GF-D8 (cell line): ENCODE measurements at places on chromosomes 4 and X.

- no peak for DNase-seq
Measured at GRCh38 chrX:139762400-139763183, 54.6 kb upstream of the MCF2 start.

DNA sequence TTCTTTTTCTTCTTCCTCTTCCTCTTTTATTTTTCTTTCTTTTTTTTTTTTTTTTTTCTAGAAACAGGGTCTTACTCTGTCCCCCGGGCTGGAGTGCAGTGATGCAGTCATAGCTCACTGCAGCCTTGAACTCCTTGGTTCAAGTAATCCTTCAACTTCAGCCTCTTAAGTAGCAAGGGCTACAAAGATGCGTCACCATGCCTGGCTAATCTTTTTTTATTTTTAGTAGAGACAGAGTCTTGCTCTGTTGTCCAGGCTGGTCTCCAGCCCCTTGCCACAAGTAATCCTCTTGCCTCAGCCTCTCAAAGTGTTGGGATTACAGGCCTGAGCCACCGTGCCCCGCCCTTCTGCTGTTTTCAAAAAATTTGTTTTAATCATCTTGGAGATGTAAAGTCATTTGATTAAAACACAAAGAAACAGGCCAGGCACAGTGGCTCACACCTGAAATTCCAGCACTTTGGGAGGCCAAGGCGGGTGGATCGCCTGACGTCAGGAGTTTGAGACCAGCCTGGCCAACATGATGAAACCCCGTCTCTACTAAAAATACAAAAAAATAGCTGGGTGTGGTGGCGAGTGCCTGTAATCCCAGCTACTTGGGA, 28.1 kb downstream of the SYNPO2 start:
- DNase-seq: no peak

DNA sequence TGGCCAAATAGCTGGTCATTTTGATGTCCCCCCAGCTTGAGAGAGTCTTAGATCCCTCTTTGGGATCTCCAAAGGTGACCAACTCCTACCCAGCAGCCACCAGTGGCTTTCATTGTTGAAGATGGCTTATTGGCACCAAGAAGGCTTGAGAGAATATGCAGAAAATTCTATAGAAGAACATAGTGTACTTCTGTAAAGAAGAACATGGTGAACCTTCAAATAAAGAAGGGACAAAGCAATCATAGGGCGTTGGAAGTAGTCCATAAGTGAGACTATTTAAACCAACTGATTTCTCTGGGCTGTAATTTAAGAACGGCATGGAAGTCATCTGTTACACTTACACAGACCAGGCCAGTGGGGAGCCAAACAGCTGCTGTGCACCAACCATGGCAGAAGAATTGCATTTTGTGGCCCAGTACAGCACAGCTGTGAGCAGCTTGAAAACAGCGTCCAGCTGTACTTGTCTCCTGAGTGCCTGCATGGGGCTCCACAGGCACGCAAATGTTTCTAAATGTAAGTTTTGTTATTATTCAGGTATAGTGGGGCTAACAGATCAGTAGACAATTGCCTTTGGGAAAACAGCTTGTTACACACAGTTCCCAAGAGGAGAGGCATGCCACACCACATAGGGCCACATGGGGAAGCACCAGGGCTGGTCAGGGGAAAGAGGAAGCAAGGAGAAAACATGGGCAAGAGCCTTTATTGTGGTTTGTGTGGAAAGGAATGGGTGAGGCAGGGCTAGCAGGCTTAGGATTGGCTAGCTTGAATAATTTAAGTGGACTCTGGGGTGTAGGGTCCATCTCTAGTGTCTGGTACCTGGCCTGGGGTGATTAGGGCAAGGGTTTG, 125.0 kb downstream of the ARHGAP6 start:
- DNase-seq: no peak

DNA sequence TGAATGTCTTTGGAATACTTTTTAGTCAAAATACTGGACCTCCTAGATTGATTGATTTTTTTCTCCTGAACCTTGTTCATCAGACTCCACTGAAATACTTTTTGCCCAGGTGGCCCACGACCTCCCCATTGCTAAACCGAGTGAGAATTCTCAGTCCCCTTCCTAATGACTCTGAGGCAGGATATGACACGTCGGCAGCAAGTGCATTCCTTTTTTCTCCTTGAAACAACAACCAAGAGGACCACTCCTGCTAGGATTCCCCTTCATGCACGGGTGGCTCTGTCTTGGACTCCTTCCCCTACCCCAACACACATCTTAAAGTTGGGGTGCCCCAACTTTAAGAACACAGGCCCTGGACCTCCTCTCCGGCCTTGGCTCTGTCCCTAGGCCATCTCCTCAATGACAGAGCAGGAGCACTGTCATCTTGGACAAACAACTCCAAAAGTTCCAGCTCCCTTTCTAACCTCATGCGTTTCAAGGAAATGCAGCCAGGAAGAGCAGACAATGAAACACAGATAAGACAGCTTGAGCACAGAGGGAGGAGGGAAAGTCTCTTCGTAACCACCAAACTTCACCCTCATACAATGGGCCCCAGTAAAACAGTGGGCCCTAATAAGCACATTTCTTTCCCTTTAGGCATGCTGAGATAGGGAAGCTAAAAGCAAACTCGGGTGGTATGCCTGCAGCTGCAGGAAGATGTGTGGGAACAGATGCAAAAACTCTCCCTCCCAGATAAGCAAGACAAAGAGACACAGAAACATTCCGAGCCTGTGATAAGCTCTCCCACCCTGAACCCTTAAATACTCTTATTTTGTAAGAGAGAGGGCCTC, 33.9 kb downstream of the ZBTB49 start:
- no peak for DNase-seq

- no peak for DNase-seq
Measured at GRCh38 chr4:33160126-33160525, 2440.0 kb downstream of the PCDH7 start.

GRCh38 chr4:27861802-27862201, 1001.2 kb downstream of the STIM2 start:
- DNase-seq: no peak

DNA sequence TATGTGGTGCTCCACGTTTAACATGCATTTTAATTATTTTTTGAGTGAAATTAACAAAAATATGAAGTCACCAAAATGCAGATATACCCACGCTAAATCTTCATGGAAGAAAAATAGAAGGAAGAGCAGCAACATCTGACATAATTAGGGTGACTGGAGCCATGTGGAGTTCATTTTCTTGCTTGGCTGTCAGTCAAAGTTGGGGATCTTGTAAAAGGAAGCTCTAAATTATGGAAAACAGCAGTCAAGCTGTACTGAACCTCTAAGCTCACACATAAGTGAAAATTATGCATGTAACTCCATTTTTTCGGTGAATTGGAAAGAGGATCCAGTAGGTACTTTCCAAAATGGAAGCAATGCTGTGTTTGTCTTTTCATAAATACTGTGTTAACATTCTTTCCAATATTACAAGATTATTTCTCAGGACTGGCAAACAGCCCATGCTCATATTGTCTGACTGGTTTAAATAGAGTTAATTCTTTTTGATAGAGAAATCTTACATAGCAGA, 9.7 kb upstream of the PDGFC start:
- DNase-seq: no peak

DNA sequence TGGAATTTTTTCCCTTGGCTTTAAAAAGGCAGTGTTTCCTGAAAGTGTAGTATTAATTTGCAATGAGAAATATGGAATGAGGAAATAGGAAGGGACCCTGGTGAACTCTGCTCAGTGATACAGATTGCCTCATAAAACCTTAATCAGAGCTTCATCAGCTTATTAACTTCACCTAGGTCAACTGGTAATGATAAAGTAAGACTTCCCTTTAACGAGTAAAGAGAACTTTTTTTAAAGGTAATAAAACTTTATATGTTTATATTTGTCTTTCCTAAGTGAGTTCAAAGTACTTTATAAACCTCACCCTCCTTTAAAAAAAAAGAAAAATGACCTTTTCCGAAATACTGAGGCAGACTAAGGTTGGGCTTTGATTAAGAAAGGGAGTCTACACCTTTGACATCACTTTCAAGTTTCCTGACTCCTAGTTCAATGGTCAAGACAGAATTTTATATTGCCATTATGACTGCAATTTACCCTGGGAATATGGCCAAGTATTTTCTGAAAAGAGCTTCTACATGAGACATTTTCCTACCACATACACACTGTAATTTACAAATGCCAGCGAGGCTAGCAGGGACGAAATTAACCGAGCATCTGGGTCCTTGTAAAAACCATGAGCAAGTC, 706.3 kb upstream of the TENM3 start:
- DNase-seq: no peak

GRCh38 chr4:120769227-120769626, 153.3 kb downstream of the PRDM5 start:
- DNase-seq: no peak

GRCh38 chrX:24990535-24990934, 25.2 kb downstream of the ARX start:
- no peak for DNase-seq

- no peak for DNase-seq
Measured at GRCh38 chrX:154452823-154453222, 5.3 kb upstream of the PLXNA3 start.

DNA sequence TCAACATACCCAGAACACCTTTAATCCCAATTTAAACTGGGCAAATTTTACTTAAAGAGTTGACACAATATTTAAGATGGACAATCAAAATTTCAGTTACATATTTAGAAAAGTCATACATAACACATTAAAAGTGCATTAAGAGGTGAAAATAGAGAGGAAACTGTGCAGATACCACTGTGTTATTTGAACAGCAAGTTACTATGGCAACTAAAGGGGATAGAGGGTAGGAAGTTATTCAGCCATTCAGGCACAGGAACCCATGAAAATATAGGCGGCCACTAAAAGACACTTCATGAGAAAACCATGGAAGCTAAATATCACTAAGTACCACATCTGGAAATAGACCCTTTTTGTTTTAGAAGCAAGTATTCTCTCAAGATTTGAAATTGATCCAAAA, 75.1 kb downstream of the PDGFC start:
- no peak for DNase-seq

- DNase-seq: no peak
Measured at GRCh38 chr4:171594293-171594692, 218.9 kb upstream of the GALNTL6 start.

GRCh38 chr4:44760142-44760898, 34.0 kb upstream of the GNPDA2 start:
- no peak for DNase-seq

GRCh38 chrX:49133759-49134158, 10.2 kb upstream of the GPKOW start:
- DNase-seq: no peak

DNA sequence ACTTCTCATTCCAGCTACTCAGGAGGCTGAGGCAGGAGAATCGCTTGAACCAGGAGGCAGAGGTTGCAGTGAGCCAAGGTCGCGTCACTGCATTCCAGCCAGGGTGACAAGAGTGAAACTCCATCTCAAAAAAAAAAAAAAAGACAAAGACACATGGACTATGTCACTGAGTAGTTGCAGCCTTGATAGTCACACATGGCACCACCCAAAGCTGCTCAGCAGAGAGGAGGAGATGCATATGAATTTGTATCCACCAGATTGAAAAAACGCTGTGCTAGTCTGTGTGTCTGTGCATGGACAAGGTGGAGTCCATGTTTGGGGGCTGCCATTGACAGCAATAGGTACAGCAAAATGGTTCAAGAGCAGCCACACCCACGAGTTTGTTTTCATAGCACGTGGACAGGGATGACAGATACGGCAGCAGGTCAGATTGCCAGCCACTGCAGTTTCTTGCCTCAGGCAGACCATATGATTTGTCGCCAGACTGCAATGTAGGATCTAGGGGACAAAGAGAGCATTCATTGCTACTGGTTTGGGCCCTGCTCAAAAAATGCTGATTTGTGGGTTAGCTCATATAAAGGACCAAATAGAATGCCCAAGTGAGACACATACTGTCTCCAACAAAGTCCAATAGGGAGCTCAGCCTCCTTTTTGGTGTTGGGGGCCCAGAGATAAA, 89.9 kb downstream of the CEP135 start:
- no peak for DNase-seq

DNA sequence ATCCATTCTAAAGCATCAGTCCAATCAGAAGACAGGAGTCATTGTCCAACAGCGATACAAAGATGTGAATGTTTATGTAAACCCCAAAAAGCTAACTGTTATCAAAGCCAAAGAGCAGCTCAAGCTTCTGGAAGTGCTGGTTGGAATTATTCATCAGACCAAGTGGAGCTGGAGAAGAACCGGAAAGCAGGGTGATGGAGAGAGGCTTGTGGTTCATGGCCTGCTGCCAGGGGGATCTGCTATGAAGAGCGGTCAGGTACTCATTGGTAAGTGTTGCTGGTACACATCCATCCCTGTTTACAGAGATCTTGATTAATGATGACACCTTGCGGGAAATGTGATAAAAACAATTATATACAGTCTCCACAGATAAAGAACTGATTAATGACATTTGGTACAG, 11.0 kb downstream of the INTU start:
- no peak for DNase-seq

GRCh38 chr4:8538076-8538702, 42.0 kb upstream of the GPR78 start:
- DNase-seq: no peak

DNA sequence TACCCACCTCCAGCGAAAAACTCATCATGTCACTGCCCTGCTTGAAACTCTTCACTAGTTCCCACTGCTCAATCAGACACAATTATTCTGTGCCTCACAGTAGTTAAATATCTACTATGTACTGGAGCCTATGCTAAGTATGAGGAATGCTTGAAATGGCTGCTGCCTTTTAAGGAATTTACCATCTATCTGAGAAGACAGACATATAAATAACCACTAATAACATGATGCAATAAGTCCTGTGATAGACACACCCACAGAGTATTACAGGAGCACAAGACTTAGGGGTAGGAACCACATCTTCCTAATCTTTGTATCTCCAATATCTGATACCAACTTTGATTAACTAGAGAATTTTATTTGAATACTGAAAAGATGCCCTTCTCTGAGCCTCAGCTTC, 21.1 kb downstream of the SLC25A53 start:
- DNase-seq: no peak

DNA sequence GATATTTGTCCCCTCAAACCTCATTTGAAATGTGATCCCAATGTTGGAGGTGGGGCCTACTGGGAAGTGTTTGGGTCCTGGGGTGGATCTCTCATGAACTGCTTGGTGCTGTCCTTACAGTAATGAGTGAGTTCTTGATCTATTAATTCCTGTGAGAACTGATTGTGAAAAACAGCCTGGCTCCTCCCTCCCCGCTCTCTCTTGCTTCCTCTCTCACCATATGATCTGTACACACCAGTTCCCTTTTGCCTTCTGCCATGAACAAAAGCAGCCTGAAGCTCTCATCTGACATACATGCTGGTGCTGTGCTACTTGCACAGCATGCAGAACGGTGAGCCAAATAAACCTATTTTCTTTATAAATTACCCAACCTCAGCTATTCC, 11.2 kb upstream of the YIPF7 start:
- DNase-seq: no peak
